ENCODE measurements at places on chromosomes 11 and 22. TPM values are rescaled to one million over a fixed set of nuclear protein-coding genes. Genes with fewer than 3 reads are reported as not detected.

DNA sequence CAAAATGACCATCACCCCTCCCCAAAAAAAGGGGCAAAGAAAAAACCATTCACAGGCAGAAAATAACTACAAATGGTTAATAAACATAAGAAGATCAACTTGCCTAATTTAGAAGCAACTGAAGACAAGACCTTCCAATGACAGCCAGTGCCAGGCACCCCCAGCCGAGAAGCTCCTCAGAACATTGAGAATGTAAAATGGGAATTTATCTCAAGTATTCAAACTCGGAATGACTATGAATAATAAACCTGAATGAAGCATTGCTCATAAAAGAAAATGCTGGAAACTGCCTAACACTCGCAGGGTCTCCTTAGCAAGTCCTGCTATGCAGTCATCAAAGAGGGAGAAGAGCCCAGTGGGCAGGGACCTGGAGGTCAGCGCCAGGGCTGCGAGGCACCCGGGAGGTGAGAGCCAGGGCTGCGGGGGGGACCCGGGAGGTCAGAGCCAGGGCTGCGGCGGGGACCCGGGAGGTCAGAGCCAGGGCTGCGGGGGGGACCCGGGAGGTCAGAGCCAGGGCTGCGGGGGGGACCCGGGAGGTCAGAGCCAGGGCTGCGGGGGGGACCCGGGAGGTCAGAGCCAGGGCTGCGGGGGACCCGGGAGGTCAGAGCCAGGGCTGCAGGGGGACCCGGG is 23.2 kb upstream of the MOB2 start:
- no peak overlapping the region for H3K27ac ChIP-seq
- no peak for DNase-seq
- no peaks in the 10 kb centered on the region for H3K36me3 ChIP-seq
- H3K27me3 ChIP-seq: no peaks in the 10 kb centered on the region
- no peak overlapping the region for H3K4me3 ChIP-seq

GRCh38 chr11:74443071-74443864 is 24.1 kb downstream of the KCNE3 start:
- H3K36me3 ChIP-seq: no peaks in the 10 kb centered on the region
- DNase-seq: no peak
- H3K27ac ChIP-seq: no peak overlapping the region
- H3K4me1 ChIP-seq: no peaks in the 10 kb centered on the region

- H3K27me3 ChIP-seq: no peaks in the 10 kb centered on the region
- no peak overlapping the region for H3K4me3 ChIP-seq
- no peak for DNase-seq
- H3K4me1 ChIP-seq: no peaks in the 10 kb centered on the region
These were observed 30.6 kb downstream of the PAX6 start for GRCh38 chr11:31780480-31780971.

- H3K4me3 ChIP-seq: no peak overlapping the region
- H3K36me3 ChIP-seq: no peaks in the 10 kb centered on the region
- peaks cover 13% of the 10 kb centered on the region for H3K4me1 ChIP-seq
- H3K27ac ChIP-seq: no peak overlapping the region
These were observed 60.3 kb downstream of the IRAG1 start for GRCh38 chr11:10633261-10633660.

The RIMBP3C gene
- 0.34 TPM for polyA plus RNA-seq

The CRYAB gene
- 116 TPM for polyA plus RNA-seq

The RABL2B gene
- polyA plus RNA-seq: 27.6 TPM

The SSRP1 gene
- polyA plus RNA-seq: 48.8 TPM
